Activated T-cell treated with anti-CD3 and anti-CD28 coated beads for 1 hour (primary cell): ENCODE measurements at places on chromosomes 3 and 15.

GRCh38 chr3:128242818-128243601, 89.7 kb downstream of the EEFSEC start:
- DNase-seq: no peak

GRCh38 chr3:157464321-157464720, 27.7 kb downstream of the PTX3 start:
- DNase-seq: no peak

DNA sequence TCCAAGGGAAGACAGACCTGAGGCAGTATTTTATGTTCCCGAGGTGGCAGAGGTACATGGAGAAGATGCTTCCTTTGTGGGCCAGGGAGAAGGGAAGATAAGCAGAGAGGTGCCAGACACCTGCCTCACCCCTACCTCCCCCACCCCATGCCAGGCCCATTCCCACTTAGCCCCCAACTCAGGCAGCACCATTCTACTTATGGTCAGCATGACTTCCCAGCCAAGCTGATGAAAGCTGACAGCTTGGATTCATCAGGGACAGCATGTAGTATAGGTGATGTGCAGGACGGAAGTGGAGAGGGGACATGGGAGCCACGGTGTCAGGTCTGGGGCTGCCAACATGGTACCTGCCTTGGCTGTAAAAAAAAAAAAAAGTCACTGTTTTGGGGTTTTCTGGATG, 57.5 kb upstream of the CSPG4 start:
- no peak for DNase-seq

GRCh38 chr3:76010252-76010651, 224.9 kb upstream of the ZNF717 start:
- no peak for DNase-seq

GRCh38 chr15:77243135-77243534, 172.2 kb upstream of the TSPAN3 start:
- DNase-seq: no peak

- DNase-seq: no peak
These were observed 203.5 kb upstream of the NANOGP8 start for GRCh38 chr15:35288580-35288979.

GRCh38 chr3:64055076-64055475, 31.8 kb upstream of the PSMD6 start:
- no peak for DNase-seq

DNA sequence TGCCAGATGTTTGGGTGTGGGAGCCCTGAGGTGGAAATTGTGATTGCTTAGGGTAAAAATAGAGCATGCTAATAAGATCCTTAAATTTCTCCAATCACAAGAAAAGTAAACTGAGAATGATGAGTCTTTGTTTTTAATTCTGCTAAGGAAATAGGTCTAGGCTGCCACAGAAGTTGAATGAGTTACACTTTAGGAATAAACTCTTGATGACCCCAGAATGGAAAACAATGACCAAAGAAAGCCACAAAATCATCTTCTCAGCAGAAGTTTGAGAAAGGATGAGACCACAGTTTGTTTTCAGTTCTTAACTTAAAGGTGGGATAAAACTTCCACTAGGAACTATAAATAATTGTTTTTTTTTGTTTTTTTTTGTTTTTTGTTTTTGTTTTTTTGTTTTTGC, 164.6 kb upstream of the BCL6 start:
- no peak for DNase-seq
